Activated CD4-positive, alpha-beta T cell treated with anti-CD3 and anti-CD28 coated beads, Interleukin-2, amount 50 U/mL, for 4 hours (primary cell): ENCODE measurements at places on chromosomes 7 and 10.
A peak's percentile ranks its signal among the peaks of the same experiment; 100 is the strongest.

DNA sequence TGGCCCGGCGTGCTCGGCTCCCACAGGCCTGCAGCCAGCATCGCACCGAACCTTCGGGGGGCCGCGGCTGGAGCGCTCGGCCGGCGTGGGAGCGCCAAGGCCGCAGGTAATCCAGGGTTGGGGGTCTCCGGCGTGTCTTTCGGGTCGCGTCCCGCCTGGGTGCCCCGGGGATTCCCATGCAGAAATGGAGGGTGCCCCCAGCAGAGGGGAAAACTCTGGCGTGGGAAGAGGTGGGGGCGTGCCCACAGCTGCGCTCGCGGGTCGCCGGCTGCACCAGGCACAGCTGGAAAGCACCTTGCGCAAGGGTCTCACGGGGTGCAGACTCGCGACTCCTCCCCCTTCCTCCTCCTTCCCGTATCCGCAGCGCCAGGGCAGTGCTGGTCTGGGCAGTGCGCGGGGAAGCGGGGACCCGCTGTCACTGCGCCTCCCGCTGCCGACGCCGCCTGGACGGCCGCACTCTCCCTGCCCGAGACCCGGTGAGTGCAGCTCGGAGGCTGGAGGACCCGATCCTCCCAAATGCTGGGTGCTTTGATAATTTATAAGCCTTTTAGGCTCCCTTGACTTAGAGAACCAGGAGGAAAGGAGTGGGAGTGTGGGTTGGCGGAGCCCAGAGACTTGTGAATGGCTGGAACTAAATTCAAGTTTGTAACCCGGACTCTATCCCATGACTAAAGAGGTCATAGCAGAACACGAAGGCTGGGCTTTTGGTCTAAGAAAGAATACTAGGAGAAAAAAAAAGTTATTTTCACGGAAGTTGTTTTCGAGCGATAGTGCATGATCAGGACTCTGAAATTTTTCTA lies 489 bp downstream of the MAP3K8 start:
- peak; percentile 44 for DNase-seq

DNA sequence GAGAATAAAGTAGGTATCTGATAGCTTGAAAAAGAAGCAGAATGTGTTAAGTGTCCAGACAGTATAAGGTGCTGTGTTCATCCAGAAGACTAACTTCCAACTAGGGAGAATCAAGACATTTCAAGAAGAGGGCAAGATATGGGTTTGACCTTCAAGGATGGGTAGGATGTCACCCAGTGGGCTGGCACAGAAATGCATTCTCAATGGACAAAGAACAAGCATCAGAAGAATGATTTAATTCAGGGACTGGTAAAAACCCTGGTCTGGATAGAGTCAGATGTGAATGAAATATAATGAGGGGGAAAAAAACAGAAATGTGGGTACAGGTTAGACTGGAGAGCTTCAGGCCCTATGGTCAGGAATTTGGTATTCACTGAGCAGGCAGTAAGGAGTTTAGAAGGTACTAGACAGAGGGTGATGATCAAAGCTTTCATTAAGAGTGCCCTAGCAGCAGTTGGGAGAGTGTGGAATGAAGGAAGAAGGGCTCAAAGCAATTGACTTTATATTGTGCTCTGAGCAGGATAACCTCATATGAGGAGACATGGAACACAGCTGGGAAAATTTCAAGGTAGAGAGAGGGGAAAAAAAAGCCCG lies 180.7 kb upstream of the ANK3 start:
- no peak for DNase-seq

GRCh38 chr10:70615784-70616522 lies 13.4 kb upstream of the PRF1 start:
- DNase-seq: no peak

DNA sequence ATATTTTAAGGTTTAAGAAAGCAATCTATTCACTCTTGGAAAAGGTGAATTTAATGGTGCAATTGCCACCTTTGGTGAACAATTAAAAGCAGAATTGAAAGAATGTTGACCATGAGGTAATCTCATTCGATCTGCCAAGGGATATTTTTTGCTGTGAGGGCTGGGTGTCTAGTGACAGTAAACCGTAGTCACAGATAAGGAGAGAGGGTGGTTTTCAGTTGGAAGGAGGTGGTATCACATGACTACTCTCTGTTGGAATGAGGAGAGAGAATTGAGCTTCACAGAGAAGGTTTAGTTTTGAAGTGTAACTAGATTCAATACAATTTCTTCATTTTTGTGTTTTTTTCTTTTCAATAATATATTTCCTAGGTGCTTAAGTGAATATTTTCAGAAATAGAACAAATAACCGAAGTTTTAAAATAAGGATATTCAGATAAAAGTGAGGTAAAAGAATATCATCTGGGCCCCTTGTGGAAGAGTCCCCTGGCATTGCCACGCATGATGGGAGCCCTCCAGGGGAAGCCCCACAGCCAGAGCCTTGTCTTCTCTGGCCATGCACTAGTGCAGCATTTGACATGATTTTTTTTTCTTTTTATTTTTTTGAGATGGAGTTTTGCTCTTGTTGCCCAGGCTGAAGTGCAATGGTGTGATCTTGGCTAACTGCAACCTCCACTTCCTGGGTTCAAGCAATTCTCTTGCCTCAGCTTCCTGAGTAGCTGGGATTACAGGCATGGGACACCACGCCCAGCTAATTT lies 73.4 kb downstream of the GPR141 start:
- no peak for DNase-seq

GRCh38 chr7:19674266-19674960 lies 34.4 kb downstream of the POLR1F start:
- DNase-seq: no peak

DNA sequence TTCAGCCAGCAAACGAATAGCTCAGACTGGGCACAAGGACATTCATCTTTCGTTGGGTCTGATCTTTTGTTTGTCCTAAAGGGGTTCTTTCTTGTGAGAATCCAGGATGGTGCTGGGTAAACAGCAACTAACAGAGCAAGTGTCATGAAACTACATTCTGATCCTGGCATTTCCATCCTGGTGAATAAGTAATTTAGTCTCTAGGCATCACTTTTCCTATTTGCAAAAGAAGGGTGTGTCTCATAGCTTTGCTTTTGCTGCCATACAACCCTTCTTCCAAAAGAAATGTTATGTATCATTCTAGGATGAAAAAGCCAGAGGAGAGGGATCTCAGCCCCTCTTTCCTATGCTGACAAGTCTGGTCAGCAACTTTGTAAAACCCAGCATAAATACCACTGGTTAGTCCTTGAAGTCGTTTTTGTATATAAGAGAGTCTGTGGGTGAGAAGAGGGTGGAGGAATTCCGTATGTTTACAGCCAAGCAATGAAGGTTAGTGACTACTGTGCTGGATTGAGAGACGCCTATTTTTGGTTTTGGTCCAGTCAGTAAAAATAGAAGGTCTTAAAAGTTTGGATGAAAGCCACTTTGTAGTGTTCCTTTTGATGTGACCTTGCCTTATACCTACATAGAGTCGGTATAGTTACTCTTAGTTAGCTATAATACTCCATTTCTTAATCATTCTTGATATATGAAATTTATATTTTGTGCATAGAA lies 88.4 kb upstream of the SLC25A13 start:
- DNase-seq: no peak

DNA sequence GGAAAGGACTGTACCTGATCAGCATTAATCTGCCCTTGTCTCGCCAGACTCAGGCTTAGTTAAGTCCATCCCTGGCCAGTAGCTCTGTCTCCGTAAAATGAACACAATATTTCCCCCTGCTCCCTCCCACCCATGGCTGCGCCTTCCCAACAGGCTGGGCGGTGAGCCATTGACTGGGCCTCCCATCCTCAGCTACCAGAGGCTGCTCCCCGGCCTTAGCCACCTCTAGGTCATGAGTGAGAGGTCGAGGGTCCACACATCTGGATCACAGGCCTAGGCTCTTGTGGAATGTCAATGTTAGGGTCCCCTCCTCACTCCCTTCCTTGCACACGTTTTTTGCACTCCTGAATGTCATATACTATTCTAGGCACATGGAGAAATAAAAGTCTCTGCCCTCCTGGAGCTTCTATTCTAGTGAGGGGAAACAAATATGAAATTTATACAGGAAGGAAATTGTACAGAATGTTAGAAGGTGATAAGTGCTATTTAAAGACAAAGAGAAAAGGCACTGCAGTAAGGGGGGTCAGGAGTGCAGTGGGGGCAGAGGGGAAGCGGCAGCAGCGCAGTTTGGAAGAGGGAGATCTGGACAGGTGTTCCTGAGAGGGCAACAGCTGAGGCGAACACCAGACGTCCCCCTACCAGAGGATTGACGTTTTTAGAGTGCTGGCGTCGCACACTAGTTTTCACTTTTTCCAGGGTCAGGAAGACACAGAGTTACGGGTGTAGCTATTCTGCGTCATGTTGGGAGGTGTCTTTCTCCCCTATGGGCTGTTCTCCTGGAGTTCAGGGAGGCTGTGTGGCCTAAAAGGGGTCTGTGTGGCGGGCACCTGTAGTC lies 17.2 kb upstream of the EIF5AL1 start:
- no peak for DNase-seq

- DNase-seq: no peak
Observed at GRCh38 chr10:52566471-52567246, 205.9 kb downstream of the MBL2 start.

DNA sequence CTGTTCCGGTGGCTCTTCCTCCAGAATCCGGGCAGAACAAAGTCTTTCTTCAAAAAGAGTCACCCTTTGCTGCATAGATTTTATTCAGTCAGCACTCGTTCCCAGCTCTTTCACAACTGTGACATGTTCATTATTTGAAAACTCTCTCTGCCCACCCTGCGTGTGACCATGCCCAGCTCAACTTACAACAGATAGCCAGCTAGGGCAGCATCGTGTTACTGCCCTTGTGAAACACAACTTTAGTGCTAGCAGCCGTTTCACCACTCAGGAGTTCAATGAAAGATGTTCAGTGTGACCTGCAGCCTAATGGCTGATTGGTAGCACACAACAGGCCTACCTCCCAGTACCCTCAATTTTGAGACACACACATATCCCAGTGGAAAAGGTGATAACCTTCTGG lies 57.9 kb downstream of the ZNF438 start:
- no peak for DNase-seq

GRCh38 chr7:105866102-105866801 lies 10.1 kb downstream of the ATXN7L1 start:
- DNase-seq: no peak

- no peak for DNase-seq
Observed at GRCh38 chr10:115980470-115980869, 292.5 kb downstream of the GFRA1 start.

- no peak for DNase-seq
Observed at GRCh38 chr7:123580406-123581161, 21.0 kb upstream of the ASB15 start.

DNA sequence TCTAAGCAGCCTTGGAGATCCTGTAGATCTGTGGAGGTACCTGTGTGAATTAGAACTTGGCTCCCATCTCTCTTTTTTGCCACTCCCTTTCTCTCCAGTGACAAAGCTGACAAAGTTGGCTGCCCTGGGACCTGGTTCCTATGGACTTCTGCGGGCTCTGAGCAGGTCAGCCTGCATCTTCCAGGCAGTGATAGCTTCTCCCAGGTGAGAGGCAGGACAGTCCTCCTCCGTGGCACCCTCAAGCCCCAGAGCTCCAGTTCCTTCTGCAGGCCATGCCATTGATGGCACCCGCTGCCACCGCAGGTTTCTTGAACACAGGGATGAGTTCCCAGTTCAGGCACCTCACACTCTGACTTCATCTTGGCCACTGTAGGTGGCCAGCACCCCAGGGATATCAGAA lies 73.5 kb upstream of the GRB10 start:
- no peak for DNase-seq

- peak; percentile 79 for DNase-seq
Observed at GRCh38 chr10:119445311-119445934, 97.1 kb downstream of the RGS10 start.

GRCh38 chr10:79038841-79039201 lies 29.9 kb upstream of the ZMIZ1 start:
- no peak for DNase-seq

- DNase-seq: no peak
Observed at GRCh38 chr7:139640681-139641080, 117.2 kb downstream of the CLEC2L start.

- DNase-seq: no peak
Observed at GRCh38 chr7:27677912-27678612, 15.4 kb upstream of the HIBADH start.

- no peak for DNase-seq
Observed at GRCh38 chr7:138188290-138188858, 112.1 kb downstream of the AKR1D1 start.

- no peak for DNase-seq
Observed at GRCh38 chr7:112501801-112502503, 21.2 kb downstream of the LSMEM1 start.

- DNase-seq: no peak
Observed at GRCh38 chr10:71766717-71767419, 6.5 kb downstream of the VSIR start.

DNA sequence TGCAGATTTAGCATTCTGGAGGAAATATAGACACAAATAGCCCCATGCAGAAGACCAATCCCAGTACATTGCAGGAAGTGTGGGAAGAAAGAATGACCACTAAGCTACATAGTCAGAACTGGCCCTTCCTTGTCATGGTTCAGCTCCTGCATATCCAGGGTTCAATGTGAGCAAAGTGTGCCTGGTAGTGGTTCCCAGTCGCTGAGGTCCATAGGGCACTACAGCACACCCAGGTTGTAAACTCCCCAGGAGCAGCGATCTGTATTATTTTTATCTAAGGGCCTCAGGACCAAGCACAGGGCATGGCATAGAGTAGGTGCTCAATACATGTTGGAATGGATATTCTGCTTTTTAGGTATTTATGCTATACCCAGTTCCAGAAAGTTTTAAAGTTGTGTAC lies 114.4 kb downstream of the RTKN2 start:
- no peak for DNase-seq

DNA sequence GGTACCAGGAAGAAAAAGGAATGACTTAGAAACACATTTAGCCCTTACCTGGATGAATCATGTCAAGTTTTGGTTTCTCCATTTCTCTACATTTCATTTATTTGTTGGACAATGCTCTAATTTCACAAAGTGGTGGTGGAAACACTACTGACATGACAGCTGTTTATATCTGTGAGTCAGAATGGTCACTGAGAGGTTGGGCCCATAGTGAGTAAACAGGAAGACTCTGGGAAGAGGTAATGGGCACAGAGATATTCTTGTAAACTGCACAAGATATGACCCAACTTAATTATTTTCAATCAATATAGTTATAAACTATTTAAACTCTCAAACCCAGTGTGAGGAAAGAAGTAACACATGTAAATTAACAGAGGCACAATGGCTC lies 176.3 kb upstream of the MEOX2 start:
- DNase-seq: no peak

GRCh38 chr10:99403674-99404073 lies 26.8 kb downstream of the GOT1 start:
- no peak for DNase-seq

- DNase-seq: no peak
Observed at GRCh38 chr10:20991526-20991925, 94.4 kb upstream of the NEBL start.
